Esophagus squamous epithelium (tissue), 5 donors: ENCODE measurements at places on chromosomes 5 and 9. TPM values are rescaled to one million over a fixed set of nuclear protein-coding genes. Genes with fewer than 3 reads are reported as not detected.

- no peak for DNase-seq
Observed at GRCh38 chr9:126160854-126161329, 165.7 kb upstream of the MVB12B start.

DNA sequence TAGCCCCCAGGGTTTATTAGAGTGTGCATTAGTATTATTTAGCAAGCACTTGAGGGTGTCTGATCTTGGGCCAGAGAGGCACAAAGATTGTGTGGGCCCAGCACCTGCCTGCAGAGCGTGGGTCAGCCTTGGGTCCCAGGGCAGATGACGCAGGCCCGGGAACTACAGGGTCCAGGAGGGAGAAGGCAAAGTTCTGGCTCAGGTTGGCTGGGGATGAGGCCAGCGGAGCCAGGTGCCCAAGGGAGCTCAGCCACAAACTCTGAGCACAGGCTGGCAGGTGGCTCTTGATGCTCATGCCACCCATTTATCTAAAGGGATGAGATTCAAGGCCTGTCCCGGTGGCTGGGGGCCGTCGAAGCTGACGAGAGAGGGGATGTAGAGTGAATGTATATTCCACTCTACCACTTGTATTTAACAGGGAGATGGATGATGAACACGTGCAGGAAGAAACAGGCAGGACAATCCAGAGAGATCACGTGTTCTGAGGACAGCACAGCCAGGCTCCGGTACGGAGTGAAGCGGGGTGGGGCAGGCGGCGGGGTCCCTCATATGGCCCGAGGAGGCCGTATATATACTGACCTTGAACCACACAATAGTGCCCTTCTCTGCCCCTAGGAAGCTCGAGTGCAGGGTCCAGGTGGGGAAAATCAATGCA, 818 bp upstream of the OBP2A start:
- no peak for DNase-seq

GRCh38 chr5:95241635-95242034, 43.3 kb downstream of the MCTP1 start:
- DNase-seq, result no peak

Gene FOXD4
- not detected for total RNA-seq

DNA sequence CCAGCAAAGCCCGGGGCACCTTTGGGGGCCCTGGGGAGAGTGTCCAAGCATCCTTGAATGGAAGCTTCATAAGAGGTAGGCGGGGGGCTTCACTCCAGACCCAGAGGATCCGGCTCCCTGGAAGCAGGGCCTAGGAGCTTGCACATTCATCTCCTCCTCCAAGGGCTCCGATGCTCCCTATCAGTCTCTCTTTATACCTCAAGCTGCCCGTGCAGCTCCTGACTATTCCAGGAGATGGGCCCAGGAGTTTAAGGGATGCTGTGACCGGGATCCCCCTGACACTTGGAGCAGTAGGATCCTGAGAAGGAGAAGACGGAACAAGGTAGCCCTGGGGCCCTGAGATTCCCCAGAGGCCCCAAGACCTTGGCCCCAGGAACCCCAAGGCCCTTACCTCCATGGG, 25.9 kb downstream of the CSF1R start:
- no peak for DNase-seq

DNA sequence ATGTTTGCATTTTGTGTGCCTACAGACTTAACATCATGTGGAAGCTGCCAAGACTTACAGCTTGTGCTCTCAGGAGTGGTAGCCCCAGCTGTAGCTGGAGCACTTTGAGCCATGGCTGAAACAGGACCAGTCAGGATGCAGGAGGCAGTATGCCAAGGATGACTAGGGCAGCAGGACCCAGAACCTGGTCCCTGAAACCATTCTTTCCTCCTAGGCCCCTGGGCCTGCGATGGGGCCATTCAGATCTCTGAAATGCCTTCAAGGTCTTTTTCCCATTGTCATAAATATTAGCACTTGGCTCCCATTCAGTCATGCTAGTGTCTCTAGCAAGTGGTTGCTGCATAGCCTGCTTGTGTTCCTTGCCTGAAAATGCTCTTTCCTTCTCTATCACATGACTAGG, 29.6 kb upstream of the VLDLR start:
- no peak for DNase-seq
